AG08396 (cell line): ENCODE measurements at places on chromosomes 3 and 15.

DNA sequence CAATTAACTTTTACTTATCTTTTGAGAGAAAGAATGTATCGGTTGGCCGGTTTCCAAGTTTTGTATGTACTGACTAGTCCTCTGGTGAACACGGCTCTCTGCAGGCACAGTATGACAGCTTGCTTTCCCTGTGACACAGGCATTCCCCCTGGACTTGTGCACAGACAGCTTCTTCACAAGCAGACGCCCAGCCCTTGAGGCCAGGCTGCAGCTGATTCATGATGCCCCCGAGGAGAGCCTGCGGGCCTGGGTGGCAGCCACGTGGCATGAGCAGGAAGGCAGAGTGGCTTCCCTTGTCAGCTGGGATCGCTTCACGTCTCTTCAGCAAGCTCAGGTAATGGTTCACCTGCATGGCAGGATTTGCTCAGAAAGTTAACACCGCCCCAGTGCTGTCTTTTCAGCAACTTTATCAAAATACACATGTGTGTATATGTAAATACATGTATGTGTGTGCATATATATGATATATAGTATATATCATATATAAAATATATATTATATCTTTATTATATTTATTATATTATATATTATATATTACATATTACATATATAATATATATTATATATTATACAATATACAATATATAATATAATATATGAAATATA, 25.5 kb downstream of the FAN1 start:
- no peak for DNase-seq

DNA sequence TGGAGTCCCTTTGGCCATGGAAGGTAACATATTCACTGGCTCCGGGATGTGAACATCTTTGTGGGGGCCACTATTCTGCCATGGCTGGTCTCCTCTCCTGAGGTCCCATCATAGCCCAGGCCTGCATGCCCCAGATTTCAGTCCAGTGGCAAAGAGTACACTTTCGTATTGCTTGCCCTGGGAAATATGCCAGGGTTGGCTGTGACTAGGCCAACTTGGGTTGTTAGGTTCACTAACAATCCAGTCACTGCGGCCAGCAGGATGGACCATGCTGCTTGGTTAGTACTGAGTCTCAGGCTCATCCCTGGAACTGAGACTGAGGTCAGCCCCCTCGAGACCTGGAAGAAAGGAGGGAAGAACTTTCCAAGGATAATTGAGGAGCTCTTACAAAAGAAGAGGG, 9.8 kb upstream of the EEFSEC start:
- DNase-seq: no peak

GRCh38 chr15:82062479-82063454, 16.9 kb upstream of the MEX3B start:
- DNase-seq: no peak

GRCh38 chr3:183244219-183244618, 8.8 kb upstream of the B3GNT5 start:
- DNase-seq: no peak

- no peak for DNase-seq
These were observed 5.3 kb downstream of the BCL2L10 start for GRCh38 chr15:52107238-52107637.

- peak; percentile 34 for DNase-seq
These were observed 45.4 kb downstream of the SSR3 start for GRCh38 chr3:156509189-156510174.

GRCh38 chr15:70442616-70443321, 320.6 kb downstream of the UACA start:
- no peak for DNase-seq

DNA sequence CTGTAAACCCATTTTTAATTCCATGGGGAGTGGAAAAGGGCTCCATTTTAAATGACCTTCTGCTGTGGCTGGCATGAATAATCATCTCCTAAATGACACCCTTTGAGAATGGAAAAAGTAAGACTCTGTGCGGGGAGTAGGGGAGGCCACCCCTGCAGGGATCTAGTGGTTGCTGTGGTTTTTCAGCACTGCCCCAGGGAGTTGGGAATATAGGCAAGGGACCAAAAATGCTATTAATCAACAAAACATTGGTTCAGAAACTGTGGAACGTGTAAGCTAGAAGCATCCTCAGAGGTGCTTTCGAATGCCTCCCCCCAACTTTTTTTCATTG, 30.1 kb upstream of the ADAMTS7 start:
- no peak for DNase-seq

DNA sequence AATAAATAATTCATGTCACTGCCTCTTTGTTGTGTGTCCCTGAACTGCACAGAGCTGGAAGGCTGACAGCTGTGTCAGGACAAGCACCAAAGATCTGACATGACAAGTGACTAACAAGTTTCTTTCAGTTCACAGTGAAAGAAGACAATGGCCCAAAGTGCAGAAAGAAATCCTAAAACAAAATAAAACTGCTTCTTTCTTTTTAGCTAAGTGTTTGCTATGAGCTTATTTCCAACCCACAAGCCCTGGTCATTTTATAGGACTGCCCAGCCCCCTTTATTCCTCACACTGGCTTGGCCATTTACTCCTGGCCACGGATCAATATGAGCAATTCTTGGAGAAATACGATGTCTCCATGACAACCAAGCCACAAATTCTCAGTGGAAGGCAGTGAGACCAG, 238.5 kb downstream of the WDR72 start:
- DNase-seq: no peak

GRCh38 chr3:169044331-169045113, 619.0 kb downstream of the MECOM start:
- DNase-seq: peak; percentile 8

GRCh38 chr3:38648024-38648658, 1.3 kb downstream of the SCN5A start:
- DNase-seq: peak; percentile 3

- no peak for DNase-seq
These were observed 22.5 kb downstream of the LRRC28 start for GRCh38 chr15:99273801-99274200.

DNA sequence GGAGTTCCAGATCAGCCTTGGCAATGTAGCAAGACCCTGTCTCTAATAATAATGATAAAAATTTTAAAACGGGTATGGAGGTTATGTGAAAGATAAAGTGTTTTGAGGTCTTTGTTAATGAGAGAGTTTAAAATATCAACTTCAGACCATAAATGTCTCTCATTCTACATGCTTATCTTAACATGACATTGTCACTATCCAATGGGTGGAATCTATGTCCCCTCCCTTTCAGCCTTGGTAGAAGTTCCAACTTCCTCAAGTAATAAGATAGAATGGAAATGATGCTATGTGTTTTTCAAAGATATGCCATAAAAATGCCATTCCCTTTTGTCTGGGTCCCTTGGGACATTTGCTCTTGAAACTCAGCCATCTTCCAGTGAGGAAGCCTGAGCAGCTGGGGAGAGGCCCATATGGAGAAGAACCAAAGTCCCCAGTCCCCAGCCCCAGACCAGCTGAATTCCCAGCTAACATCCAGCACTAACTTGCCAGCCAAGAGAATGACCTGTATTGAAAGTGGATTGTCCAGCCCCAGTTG, 17.0 kb downstream of the RPSA start:
- DNase-seq: no peak

- DNase-seq: no peak
These were observed 16.9 kb upstream of the SPATA12 start for GRCh38 chr3:57043518-57043917.

DNA sequence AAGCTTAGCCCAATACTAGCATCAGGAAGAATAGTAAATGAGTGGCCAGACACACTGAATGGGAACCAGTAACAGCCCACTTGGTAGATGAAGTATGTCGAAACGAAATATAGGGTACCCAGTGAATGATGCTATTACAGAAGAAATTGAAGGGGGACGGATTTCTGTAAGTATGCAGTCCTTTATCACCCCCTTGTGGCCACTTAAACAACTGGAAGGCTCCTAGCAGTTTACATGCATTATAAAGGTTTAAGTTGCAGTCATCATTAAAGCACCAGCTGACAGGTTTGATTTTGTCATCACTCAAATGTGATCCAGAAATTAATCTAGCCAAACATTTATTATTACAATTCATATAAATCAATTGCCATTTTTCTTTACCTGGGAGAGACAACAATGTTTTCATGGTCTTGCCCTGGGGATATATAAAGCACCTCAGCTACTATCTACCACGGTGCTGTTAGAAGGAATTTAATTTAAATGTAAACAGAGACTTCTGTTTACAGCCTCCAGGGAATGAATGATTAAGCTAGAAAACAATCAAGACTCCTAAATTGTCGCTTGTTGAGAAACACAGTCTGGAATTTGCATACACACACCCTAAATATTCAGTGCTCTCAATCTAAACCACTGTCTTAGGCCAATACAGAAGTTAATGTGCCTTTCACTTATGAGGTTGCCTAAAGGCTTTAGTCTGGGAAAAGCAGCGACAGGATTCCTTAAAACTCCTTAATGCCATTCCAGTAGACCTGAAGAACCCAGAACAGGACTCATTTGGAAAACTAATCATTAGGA, 7.8 kb downstream of the EIF1B start:
- DNase-seq: peak; percentile 36

- DNase-seq: no peak
These were observed 606 bp upstream of the CD96 start for GRCh38 chr3:111541391-111541790.

GRCh38 chr3:138113326-138113725, 2.1 kb downstream of the DZIP1L start:
- no peak for DNase-seq

DNA sequence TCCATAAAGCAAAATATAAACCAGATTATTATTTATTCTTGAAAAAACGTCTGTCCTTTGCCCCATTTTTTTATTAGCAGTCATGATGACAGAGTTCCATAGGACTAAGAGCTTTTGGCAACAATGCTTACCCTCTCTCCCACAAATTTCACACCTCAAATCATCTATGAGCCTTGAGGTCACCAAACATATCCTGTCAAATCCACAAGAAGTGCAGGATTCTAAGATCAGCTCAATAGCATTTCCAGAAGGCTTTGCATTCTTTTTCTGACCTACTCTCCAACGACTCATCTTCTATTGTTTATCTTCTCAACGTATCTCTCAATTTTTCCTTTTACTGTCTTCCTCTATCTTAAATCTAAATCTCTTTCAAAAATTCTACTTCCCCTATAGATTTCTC, 619.1 kb upstream of the BCHE start:
- no peak for DNase-seq

GRCh38 chr3:119555309-119555735, 4.1 kb downstream of the CD80 start:
- no peak for DNase-seq

DNA sequence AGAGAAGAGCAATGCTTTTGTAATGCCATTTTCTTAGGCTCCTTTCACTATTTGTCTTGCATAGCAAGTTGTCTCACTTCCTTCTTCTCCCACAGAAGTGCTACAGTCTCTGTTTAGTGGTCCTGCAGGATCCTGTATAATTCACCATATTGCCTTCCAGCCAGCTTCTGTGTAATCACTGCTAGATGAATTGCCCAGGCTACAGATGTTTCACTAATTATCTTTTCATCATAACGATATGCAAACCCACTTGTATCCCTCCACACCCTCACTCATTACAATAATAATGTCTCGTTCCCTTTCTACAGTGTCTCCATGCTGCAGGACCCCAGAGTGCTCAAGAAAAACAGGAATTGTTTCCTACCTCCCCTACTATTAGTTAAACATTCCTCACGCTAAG, 402.9 kb downstream of the TBL1XR1 start:
- no peak for DNase-seq

GRCh38 chr15:95138604-95139270, 907.4 kb downstream of the MCTP2 start:
- DNase-seq: no peak

GRCh38 chr15:96361309-96362010, 31.0 kb downstream of the NR2F2 start:
- no peak for DNase-seq

DNA sequence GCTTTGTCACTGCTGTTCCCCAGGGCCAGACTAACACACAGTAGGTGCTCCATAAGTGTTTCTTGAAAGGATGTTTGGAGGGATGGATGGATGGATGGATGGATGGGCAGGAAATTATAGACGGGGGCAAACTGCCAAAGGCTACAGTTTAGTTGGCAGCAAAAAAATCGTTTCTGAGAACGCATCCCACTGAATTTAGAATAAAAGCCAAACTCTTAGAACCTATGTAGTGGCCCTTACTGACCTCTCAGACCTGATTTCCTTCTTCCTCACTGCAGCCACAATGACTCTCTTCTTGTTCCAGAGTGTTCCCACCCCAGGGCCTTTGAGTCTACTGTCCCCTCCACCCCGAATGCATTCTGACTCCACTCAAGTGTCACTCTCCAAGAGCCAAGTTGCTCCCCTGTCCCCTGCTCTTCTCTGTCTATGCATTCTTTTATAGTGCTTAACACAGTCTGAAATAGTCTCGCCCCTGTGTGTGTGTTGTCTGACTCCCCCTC, 5.2 kb upstream of the GATA2 start:
- no peak for DNase-seq

- no peak for DNase-seq
These were observed 268.9 kb upstream of the RBMS3 start for GRCh38 chr3:29011966-29012365.

DNA sequence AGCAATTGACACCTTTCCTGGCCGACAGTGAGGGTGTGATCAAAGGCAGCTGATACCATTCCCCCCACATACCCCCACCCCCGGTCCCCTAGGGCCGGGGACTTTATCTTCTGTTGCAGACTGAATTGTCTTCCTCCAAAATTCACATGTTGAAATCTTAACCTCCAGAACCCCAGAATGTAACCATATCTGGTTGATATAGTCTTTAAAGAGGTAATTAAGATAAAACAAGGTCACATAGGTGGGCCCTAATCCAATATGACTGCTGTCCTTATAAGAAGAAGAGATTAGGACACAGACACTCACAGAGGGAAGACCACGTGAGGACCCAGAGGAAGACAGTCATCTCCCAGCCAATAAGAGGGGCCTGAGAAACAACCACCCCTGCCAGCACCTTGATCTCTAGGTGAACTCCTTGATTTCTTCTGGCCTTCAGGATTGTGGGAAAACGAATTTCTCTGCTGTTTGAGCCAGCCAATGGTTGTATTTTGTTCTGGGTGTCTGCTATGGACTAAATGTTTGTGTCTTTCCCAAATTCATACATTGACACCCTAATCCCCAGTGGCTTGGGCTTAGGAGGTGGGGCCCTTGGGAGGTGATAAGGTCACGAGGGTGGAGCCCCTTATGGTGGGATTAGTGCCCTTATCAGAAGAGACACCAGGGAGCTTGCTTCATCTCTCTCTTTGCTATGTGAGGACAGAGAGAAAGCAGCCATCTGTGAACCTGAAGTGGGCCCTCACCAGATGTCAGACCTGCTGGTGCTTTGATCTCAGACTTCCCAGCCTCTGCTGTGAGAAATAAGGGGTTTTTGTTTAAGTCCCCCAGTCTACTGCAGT, 144.0 kb downstream of the CHSY1 start:
- no peak for DNase-seq
